HT-29 (cell line): ENCODE measurements at places on chromosomes 4 and X.
A peak's percentile ranks its signal among the peaks of the same experiment; 100 is the strongest.

GRCh38 chr4:184705692-184706091 is 28.2 kb downstream of the CENPU start:
- no peak for DNase-seq

DNA sequence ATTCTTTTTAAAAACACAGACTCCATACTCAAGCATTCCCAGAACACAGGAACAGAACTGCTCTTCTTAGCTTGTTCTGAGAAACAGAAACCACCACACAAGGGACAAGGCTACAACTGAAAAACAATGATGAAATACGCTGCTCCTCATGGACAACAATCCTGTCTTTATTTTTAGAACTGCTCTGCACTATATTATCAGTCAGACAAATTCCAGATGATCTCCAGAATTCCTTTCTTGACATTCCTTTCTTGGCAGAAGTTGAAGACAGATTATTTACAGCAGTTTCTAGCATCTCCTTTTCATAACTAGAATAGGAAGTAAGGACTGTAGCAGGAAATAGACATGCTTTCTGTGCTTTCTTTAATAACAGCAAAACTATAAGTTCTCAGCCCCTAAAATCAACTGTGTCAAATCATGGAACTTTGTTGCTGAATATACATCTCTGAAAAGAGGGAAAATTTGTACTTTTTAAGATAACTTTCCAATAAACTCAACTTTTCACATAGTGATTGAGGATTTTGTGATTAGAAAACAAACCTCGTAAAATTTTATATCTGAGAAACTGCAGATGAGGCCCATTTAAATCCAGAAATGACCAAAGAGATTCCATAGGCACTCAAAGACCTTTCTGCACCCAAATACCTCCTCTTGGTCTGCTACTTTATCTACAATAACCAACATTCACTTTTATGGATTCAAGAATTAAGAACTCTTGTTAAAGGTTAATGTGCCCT is 35.9 kb downstream of the ANTXR2 start:
- no peak for DNase-seq

GRCh38 chr4:78059524-78059889 is 2.4 kb downstream of the FRAS1 start:
- peak; percentile 95 for DNase-seq

DNA sequence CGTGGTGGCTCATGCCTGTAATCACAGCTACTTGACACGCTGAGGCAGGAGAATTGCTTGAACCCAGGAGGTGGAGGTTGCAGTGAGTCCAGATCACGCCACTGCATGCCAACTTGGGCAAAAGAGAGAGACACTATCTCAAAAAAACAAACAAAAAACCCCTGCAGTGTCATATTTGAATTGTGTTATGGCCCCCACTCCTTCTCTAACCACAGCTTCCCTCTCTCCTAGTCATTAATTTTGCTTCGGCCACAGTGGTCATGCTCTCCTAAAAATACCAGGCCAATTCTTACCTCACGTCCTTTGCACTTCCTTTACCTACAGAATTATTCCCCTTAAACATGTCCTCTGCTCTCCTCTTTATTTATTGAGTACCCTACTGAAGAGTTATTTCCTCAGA is 206.1 kb downstream of the PPP3CA start:
- DNase-seq: no peak

- peak; percentile 7 for DNase-seq
These were observed 52.2 kb downstream of the AFM start for GRCh38 chr4:73533515-73534422.

- DNase-seq: peak; percentile 20
These were observed 329.3 kb upstream of the RPS6KA3 start for GRCh38 chrX:20595928-20596575.
